Fibroblast of skin of scalp (primary cell): ENCODE measurements at places on chromosomes 2 and 18.

GRCh38 chr2:8609357-8609811 lies 72.5 kb upstream of the ID2 start:
- DNase-seq, result peak; percentile 55

- DNase-seq, result peak; percentile 86
Observed at GRCh38 chr2:108412995-108413710, 35.4 kb downstream of the SULT1C4 start.

GRCh38 chr2:55051026-55051866 lies 995 bp upstream of the RTN4 start:
- DNase-seq, result peak; percentile 99

- DNase-seq, result no peak
Observed at GRCh38 chr18:47108998-47109405, 41.3 kb downstream of the HDHD2 start.

GRCh38 chr2:10204326-10205161 lies 82.0 kb downstream of the RRM2 start:
- DNase-seq, result peak; percentile 34

DNA sequence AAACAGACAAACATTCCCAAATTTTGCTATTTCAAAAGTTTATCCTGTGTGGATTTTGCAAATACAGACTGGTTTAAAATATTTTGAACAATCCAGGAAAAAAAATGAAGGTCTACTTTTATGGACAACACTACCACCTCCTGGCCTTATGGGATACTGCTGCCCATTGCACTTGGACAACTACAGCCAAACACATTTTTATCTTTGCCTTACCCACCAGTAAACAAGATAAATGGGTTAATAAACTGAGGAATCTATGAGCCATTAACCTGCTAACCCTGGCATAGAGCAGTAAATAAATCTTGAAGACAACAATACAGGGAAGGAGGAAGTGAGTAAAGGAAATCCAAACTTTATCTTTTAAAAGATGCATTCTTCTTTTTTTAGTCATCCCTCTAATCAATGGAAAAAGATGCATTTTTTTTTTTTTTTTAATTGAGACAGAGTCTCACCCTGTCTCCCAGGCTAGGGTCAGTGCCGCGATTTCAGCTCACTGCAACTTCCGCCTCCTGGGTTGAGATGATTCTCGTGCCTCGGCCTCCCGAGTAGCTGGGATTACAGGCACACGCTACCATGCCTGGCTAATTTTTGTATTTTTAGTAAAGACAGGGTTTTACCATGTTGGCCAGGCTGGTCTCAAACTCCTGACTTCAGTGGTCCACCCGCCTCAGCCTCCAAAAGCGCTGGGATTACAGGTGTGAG lies 2.1 kb upstream of the SPIRE1 start:
- peak; percentile 68 for DNase-seq

DNA sequence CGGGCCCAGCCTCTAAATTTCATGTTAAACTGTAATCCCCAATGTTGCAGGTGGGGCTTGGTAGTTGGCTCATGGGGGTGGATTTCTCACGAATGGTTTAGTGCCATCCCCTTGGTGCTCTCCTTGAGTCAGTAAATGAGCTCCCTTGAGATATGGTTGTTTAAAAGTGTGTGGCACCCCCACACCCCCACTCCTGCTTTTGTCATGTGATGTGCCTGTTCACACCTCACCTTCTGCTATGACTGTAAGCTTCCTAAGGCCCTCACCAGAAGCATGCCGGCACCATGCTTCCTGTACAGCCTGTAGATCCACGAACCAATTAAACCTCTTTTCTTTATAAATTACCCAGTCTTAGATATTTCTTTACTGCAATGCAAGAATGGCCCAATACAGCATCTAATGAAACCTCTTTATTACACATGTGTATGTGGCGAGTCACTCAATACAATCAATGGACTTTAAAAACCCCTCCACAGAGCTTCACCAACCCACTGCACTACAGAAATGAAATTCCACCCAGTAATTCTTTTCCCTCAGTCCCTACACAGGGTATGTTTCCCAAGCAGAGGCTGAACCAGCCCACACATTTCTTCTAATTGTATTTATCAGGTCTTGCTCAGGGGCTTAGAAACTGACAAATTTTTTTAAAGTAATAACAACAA lies 47.3 kb downstream of the WDFY1 start:
- no peak for DNase-seq

DNA sequence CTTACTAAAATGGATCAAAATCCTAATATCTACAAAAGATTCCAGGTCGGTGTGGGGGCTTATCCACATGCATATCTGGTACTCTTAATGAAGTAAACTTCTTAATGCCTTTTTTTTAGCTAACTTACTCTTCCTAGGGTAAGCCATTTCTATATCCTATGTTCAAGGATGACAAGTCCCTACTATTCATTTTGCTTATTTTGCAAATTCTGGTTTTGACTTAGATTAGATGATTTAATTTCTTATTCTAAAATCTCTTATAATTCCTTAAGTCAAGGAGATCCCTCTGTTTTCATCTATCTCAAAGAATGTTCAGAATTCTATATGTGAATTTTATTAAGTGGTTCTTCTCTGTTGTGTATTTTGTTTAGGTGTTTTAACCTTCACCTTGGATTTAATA lies 79.7 kb downstream of the KYNU start:
- DNase-seq, result no peak

DNA sequence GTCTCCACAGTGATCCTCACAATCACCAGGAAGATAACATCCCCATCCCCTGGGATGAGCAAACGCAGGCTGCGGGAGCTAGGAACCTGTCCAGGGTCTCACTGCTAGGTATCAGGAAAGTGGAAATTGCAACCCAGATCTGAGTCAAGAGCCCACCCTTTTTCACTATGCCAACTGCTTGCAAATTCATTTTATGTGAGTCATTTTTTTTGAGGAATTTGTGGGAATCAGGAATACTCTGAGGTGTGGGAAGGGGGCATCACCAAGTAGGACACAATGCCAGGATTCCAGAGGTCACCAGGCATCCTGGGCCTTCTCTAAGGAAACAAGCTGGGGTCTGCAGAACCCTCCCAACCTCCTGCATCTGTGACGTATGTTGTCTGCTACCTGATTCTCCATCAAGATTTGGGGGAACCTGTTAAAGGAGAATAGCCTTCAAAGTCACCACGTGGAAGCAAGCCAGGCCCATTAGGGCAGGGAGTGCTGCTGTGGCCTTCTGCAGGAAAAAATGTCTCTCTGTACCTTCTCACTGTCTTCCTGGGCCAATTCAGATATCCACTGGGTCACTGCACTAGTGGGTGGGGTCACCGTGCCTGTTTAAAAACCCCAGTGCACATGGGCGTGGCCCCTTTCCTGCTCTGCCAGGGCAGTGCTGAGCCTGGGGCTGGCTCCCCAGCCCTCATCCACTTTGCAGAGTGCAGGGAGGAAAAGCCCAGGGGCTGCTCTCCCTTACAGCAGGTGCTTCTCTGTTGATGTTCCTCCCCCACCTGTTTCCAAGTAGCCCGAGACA lies 50.2 kb downstream of the MCFD2 start:
- no peak for DNase-seq

DNA sequence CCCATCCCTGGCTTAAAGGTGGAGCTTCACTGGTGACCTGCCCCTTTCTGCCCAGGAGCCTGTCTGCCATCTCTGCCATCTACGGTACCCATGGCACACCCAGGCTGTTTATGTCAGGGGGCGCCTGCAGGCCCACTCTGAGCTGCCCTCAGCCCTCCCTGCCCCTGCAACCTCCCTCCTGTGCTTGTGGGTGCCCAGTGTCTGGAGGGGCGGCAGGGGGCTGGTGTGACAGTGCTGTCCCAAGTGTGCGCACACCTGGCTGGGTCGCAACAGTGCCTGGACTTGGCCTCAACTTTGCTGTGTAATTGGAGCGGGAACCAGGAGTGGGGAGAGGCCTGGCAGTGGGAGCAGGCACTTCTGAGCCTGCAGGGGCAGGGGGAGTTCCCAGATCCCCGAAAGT lies 102.4 kb downstream of the ALMS1 start:
- no peak for DNase-seq

GRCh38 chr18:45958730-45959129 lies 8.4 kb downstream of the EPG5 start:
- peak; percentile 23 for DNase-seq

DNA sequence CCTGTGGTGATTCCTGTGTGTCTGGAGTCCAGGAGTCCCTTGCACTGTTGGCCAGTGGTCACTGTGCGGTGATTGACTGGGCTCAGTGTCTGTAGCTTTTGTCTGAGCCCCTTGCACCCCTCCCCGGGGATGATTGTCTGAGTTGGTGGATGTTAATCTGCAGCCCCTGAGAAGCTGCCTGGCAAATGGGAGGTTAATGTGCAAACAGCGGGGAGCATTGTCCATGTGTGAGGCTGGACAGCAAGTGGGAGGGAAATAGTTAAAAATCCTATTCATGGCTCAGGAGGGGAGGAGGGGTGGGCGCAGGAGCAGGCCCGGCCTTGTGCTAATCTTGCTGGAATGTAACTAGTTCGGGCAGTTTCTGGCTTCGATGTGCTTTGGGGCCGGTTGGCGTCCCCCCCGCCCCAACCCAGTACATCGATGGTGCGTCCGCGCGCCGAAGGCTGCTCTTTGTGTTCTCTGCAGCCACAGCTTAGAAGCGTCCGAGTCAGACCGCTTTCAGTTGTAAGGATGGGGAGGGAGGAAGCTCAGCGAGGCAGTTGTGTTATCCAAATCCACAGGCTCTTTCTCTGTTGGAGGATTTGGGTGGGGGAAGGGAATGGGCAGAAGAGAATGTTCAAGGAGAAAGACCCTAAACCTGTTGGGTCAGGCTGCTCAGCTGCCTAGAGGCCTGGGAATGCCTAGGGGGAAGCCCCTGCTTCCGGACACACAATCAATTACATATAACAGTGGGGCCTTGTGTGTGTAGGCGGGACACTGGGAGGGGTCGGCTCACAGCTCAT lies 71.8 kb downstream of the TGOLN2 start:
- DNase-seq, result peak; percentile 84

DNA sequence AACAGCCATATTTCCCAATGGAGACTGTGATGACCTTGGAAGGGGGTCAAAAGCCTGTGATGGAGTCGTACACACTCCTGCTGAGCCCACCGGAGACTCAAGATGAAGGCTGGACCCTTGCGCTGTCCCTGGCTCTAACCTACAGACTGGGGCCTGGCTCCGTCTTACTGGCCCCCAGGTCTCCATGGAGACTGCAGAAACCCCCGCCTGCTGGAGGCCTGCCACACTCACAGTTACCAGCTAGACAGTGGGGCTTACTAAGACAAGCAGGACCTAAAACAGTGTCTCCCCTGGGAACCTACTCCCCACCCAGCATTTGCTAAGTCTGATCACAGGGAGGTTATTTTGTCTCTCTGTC lies 9.6 kb downstream of the C2orf72 start:
- no peak for DNase-seq

GRCh38 chr18:79857082-79857671 lies 59.4 kb downstream of the KCNG2 start:
- peak; percentile 37 for DNase-seq

GRCh38 chr2:112683550-112684414 lies 37.0 kb upstream of the NT5DC4 start:
- no peak for DNase-seq

DNA sequence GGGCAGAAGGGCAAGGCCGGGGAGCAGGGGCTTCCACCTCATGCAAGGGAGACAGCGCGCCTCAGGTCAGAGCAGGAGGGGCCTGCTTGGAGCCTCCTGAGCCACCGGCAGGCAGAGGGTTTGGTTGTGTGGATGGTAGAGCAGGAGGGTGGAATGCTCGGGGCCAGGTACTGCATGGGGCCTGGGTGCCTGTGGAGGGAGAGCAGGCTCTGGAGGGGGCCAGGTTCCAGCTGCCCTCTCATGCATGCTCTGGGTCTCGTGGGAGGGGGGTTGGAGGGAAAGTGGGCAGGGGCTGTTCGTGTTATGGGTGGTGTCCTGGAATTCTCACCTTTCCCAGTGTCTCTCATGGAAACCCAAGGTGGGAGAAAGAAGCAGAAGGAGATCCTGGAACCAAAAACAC lies 3.2 kb upstream of the IL1R2 start:
- no peak for DNase-seq

DNA sequence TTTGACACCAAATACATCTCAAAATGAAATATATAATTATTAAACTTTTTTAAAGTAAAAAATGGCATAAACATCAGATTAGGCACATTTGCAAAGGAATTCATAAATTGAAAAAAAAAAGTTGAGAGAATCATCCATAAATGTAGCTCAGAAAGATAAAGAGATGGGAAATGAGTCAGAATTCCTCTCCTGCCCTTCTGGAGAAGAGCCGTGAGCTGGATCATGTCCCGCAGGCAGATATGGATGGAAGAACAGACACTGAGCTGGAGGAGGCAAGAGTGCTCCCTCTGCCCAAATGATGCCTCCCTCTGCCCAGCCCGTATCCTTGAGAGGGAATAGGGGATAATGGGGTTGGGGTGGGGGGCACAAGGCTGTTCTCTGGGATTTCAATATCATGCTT lies 190.9 kb downstream of the TFCP2L1 start:
- peak; percentile 51 for DNase-seq

- no peak for DNase-seq
Observed at GRCh38 chr18:58169472-58169871, 125.4 kb downstream of the NEDD4L start.

- DNase-seq, result no peak
Observed at GRCh38 chr2:232884001-232884421, 13.9 kb downstream of the SNORC start.

DNA sequence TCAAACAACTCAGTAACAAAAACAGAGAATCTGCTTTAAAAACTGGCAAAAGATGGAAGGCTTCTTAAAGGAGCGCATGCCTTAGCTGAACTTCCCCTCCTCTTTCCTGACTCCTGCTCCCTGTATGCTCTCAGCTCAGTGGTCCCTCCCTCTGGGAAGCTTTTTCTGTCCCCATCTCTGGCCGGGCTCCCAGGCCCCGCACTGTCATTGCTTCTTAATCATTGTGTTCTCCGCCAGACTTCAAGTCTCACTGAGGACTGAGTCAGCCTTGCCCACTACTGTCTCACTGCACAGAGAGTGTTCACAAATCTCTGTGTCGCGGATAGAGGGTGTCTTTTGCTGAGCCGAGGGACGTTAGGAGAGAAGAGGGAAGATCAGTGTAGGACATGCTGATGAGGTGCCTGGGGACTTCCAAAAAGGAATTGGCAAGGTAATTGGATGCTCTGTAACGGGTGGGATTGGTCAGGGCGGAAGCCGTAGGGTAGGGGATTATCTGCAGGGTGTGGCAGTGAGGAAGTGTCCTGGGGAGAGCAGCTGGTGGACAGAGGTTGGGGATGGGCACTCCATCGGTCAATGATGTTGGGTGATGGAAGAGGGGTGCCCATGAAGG lies 16.2 kb downstream of the TOGARAM2 start:
- peak; percentile 51 for DNase-seq

DNA sequence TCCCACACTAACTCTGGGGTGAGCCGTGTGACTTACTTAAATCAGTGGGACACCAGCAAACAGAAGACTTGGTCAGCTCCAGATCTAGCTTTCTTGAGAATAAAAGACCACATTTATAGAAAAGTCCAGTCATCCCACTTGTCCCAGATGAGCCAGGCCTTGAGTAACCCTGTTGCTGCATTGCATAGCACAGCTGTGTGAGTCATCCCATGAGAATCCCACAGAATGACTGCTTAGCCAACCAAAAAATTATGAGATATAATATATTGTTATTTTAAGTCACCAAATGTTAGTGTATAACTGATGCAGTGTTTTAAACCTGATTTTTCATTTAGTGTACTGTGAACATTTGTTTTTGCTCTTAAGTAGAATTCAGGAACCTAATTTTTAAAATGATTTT lies 94.2 kb upstream of the FSHR start:
- peak; percentile 97 for DNase-seq
